COLO829 (cell line): ENCODE measurements at places on chromosomes 6 and 20.

- DNase-seq: no peak
Measured at GRCh38 chr20:7974785-7975435, 34.7 kb upstream of the HAO1 start.

- DNase-seq: no peak
Measured at GRCh38 chr6:162118706-162119105, 608.9 kb downstream of the PRKN start.

- no peak for DNase-seq
Measured at GRCh38 chr6:30097902-30098768, 14.8 kb downstream of the TRIM31 start.

DNA sequence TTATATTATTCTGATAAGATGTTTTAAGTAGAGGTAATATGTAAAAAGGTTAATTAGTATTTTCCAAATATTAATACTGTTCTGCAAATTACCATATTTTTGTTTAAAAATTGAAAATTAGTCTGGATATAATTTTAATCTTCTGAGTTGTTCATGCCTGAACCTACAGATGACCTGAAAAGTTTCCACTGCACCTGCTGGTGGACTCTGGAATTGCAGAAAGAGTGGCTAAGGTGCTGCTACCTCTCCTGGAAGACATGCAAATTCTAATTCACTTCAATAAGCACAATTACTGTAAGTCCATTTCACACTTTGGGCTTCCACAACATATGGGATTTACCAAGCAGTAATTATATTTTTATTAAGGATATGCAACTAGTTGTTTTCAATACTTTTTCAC lies 77.7 kb upstream of the OLIG3 start:
- peak; percentile 11 for DNase-seq

DNA sequence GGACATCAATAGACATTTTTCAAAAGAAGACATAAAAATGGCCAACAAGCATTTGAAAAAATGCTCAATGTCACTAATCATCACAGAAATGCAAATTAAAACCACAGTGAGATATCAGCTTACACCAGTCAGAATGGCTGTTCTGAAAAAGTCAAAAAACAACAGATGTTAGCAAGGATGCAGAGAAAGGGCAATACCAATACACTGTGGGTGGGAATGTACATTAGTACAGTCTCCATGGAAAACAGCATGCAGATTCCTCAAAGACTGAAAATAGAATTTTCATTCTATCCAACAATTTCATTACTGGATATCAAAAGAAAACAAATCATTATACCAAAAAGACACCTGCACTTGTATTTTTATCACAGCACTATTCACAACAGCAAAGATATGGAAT lies 85.3 kb downstream of the DCDC2 start:
- DNase-seq: no peak

DNA sequence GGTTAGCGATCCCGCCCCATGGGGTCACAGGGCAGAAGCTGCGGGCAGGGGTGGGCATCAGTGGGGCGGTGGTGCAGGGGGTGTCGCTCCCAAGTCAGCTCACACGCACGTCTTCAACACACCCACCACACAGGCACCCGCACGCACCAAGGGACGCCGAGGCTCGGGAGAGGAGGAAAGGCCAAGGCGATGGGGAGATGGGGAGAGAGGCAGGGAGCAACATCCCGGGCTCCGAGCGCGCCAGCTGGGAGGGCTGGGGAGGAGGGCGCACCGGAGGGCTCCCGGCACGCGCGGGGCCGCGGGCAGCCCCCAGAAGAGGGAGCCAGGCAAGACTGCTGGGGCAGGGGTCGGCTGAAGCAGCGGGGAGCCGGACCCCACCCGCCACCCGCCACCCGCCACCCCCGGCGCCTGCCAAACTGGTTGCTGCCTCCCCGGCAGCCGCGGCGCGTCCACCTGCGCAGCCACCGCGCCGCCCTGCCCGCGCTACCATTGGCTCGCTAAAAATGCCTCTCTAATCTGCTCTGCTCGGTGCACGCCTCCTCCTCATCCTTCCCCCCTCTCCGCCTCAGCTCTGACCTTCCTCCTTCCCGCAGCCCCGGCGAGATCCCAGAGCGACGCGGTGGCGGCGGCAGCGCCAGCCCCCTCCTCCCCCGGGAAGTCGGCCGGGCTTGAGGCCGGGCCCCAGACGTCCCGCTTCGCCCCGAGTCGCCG lies at the start of gene PACSIN1:
Gene PACSIN1 (plus strand): TSS at position 546 of the 711 bp plus-strand sequence. CDS start 60,230 bp downstream, outside the sequence.
- DNase-seq: no peak

GRCh38 chr6:46293641-46294316 lies 123.0 kb upstream of the ENPP5 start:
- DNase-seq: no peak

DNA sequence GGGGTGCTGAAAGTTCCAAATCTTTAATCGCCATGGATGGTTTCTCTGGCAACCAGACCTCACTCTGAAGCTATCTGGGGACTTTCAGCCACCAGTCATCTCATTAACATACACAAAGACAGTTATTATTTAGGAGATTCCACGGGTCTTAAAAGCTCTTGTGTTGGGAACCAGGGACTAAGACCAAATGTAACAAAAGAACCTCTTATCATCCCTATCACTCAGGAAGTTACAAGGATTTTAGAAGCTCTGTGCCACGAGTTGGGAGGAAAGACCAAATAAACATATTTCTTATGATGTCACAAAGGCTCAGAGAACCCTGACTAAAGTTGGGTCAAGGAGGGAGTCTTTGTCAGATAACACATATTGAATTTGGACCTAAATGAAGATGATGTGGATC lies 17.7 kb downstream of the GPX6 start:
- DNase-seq: peak; percentile 63

GRCh38 chr6:16823718-16824352 lies 62.6 kb upstream of the ATXN1 start:
- no peak for DNase-seq

- no peak for DNase-seq
Measured at GRCh38 chr6:133157995-133158394, 83.2 kb upstream of the EYA4 start.

DNA sequence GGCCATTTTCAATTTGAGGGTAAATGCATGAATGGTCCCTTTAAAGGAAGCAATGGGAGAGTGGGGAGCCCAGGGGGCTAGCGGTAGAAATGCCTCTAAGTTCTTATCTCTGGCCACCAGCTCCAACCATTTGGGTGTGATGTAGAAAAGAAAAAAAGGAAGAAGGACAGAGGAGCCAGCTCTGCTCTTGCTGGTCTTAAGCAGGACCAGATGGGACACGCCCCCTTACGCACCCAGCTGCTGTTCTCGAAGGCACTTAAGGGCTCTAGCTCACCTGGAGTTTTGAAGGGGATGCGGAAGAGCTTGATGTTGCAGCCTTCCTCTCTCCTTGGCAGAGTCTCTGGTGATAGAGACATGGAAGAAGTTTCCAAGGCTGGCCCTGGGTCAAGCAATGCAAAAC lies 59.5 kb upstream of the RNF144B start:
- DNase-seq: no peak

DNA sequence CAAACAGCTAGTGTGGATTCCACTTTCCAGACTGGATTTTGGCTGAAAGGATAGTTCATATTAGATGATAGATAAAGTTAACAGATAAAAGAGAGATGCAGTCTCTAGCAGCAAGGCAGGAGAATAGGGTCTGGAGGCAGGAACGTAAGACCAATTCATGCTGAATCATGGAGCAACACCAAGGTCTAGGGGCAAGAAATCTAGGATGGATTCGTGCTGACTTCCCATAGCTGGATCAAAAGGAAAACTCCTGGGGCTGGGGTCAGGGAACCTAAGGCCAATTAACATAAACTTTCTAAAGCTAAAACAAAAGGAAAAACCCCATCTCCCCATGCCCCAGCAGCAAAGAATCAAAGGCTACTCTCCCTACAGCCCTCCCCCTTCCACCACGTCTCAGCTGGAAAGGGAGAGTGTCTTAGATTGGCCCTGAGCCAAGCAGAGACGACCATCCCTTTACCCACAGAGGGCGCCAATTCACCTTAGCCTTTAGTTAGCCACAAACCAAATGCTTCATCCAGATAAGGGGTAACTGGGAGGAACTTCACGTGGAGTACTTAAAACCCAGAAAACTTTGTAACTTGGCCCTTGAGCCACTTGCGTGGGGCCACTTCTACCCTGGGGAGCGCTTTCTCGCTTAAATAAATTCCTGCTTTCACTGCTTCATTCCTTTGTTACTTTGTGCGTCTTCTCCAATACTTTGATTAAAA lies 7.6 kb downstream of the TREM1 start:
- peak; percentile 60 for DNase-seq

GRCh38 chr6:14621518-14621917 lies 503.9 kb downstream of the CD83 start:
- no peak for DNase-seq

- peak; percentile 24 for DNase-seq
Measured at GRCh38 chr20:7392542-7393206, 547.6 kb downstream of the HAO1 start.

GRCh38 chr6:135280375-135281136 lies 99.4 kb downstream of the MYB start:
- DNase-seq: no peak

DNA sequence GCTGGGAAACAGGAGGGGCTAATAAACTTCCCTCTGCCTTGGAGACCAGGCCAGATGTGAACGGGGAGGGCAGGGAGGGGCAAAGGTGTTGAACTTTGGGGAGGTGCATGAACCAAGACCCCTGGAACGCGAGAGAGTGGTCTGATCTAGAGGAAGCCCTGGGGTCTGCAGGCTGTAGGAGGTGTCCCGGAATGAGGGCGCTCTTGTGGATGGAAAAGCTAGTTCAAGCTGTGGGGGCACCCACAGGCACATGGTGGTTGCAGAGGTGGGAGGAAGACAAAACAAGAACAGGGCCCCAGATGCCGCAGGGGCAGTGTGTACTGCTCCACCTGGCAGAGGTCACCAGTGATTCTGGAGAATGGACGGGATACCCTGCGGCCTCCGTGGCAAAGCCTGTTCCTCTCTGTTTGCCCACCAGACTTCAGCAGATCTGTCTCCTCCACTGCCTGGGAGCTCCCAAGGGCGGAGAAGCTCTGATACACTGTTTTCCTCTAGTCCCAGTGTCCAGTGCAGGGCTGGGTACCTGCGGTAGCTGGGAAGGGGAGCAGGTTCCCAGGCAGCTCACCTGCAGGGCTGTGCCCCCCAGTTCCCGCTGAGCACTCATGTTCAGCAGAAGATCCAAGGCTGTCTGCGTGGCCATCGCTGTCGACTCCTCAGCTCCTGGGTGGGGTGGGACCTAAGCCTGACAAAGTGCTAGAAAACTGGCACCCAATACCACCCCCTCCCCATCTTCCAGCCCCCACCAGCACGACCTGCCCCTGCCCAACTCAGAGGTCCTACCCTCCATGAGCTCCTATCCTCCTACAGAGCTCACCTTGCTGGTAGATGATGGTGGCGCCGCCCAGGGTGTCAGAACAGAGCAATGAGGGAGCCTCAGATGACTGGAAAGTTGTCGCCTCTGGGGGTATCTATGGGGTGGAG lies 14.7 kb downstream of the ZNF335 start:
- no peak for DNase-seq

- no peak for DNase-seq
Measured at GRCh38 chr20:32112841-32113240, 3.3 kb downstream of the TM9SF4 start.

- peak; percentile 70 for DNase-seq
Measured at GRCh38 chr20:20663841-20664240, 48.6 kb downstream of the RALGAPA2 start.

- no peak for DNase-seq
Measured at GRCh38 chr6:117613920-117614560, 11.7 kb upstream of the GOPC start.

- no peak for DNase-seq
Measured at GRCh38 chr6:26067367-26067766, 19.9 kb upstream of the HFE start.

GRCh38 chr20:16801919-16802651 lies 53.9 kb downstream of the OTOR start:
- DNase-seq: peak; percentile 29

DNA sequence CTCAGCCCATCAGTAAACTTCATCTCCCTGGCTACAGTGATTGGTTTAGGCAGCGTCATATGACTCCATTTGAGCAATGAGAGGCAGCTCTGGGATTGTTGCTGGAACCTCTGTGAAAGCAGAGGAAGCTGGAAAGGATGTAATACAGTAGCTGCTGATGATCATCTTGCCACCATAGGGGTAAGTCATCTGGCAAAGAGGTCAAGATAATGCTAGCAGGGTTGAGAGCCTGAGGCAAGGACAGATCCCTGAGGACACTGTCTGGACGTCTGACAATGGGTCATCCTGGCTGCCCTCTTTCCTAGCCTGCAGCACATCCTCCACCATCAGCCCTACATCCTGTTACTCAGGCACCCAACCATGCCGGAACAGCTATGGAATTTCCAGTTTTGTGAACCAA lies 25.5 kb upstream of the FKBP1A start:
- no peak for DNase-seq

DNA sequence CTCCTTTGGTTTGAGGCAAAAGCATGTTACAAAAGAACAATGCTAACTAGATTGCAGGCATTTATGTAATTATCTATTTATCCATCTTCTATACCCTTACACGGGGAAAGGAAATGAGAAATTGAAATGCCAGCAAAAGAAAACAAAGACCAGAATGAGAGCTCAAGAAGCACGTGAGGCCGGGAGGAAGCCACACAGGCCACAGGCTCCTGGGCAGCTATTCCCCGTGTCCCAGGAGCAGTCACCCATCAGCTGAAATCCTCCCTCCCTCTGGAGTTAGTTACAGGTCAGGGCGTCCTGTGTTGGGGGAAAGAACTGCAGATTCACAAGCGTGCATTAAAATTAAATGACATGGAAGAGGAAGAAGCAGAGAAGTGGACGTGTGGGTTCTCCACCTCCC lies 64.7 kb upstream of the RPS6KA2 start:
- no peak for DNase-seq

DNA sequence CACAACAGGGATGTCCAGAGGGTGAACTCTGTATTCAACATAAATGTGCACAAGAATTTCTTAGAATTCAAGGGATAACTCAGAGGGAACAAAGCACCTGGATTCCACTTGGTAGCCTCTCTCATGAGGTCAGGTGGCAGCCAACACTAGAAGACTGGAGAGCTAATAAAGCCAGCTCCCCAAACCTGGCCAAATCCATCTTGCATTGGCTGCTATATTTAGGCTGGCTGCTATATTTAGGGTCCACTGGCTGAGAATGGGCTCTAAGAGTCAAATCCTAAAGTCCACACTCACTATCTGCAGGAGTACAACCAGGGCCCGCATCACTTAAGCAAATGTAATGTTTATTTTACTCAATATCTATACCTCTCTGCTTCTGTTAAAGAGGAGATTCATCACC lies 20.0 kb downstream of the TBC1D7 start:
- no peak for DNase-seq

DNA sequence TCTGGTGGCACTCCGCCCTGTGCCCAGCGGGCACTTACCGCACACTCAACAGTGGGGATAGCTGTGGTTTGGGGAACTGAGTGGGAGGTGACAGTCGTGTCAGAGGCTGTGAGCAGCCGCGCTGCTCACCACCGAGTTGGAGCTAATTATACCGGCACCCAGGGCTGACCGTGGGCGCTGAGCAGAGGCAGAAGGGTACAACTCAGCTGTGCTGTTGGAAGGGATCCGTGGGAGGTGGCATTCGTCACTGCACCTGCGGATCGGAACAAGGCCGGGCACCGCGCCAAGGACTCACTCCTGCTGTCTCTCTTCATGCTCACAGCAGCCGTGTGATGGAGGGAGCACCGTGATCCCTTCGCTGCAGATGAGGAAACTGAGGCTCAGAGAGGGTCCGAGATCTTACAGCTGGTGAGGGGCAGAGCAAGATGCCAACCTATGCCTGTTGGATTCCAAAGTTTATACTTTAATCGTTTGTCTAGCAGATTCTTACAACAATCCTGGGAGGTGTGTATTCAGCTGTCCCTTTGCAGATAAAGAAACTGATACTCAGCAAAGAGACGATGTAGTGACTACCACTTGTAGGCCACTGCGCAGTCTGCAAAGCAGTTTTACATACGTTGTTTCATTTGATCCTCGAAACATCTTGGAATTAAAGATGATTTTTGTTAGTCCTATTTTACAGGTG lies 713 bp upstream of the ELMO2 start:
- no peak for DNase-seq
